ENCODE measurements at places on chromosomes 5 and 9.

DNA sequence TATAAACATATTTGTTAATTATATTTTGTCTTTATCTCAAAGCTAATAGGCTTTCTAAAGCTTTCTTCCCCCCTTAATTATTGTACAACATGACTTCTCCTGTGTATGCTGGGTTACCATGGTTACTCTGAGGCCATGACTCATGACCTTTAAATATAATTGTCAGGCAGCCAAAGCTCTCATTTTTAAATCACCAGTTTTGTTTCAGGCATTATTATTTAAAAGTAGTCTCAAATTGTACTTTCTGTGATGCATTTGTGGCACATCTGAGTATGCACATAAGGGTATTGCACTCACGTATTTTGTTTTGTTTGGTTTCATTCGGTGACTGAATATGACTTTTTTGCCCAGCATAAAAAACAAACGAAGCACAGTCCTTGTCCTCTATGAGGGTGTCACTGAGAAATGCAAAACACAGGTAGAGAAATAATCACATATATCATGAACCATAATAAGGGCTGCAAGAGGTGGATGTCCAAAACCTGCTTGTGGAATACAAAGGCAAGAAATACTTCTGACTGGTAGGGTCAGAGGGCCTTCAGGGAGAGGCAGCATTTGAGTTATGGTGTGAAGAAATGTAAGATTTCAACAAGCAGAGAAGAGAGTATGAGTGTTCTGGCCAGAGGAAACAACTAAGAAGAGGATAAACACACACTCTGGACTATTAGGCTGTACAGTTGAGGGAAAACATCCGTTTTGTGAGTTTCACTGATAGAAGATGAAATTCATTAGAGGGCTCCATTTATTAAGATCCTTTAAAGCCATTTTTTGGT lies 2.1 kb downstream of the CCDC192 start:
- no peak for DNase-seq

- no peak for DNase-seq
Measured at GRCh38 chr9:36815566-36816348, 218.3 kb downstream of the PAX5 start.

DNA sequence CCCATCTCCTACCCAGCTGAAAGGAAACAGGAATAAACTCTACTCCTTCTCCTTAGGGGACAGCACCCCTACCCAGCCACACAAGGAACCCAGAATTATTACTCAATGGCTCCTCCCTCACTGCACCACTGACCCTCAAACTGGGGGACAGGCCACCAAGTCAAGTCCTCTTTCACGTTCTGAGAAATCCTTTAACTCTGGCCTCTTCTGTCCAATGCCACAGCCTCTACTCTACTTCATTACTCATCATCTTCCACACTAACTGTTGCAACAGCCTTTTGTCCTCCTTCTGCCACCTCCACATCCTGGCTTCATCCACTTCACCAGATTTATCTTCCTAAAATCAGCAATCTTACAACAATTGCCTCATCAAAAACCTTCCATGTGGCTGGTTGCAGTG lies 6.8 kb downstream of the TTC39B start:
- no peak for DNase-seq

- DNase-seq, result no peak
Measured at GRCh38 chr9:5736563-5737346, 96.2 kb downstream of the ERMP1 start.

DNA sequence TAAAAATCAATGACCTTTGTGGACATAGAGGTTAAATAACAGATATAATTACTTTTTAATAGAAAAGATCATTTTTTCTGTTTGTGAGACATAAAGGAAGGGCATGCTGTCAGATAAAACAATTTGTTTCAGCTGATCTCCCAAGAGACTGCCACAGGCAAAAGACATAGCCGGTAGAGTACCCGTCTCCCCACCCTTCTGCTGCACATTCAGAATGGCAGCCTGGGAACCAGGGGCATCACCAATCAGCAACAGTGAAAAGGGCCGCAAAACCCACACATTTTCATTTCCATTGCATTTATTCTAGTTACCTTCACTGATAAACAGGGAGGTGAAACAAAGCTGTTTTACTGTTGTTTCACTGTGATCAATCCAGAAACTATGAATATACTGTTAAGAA lies 357.7 kb downstream of the ARRDC3 start:
- no peak for DNase-seq

- DNase-seq, result no peak
Measured at GRCh38 chr5:169160405-169160901, 140.5 kb downstream of the SLIT3 start.

DNA sequence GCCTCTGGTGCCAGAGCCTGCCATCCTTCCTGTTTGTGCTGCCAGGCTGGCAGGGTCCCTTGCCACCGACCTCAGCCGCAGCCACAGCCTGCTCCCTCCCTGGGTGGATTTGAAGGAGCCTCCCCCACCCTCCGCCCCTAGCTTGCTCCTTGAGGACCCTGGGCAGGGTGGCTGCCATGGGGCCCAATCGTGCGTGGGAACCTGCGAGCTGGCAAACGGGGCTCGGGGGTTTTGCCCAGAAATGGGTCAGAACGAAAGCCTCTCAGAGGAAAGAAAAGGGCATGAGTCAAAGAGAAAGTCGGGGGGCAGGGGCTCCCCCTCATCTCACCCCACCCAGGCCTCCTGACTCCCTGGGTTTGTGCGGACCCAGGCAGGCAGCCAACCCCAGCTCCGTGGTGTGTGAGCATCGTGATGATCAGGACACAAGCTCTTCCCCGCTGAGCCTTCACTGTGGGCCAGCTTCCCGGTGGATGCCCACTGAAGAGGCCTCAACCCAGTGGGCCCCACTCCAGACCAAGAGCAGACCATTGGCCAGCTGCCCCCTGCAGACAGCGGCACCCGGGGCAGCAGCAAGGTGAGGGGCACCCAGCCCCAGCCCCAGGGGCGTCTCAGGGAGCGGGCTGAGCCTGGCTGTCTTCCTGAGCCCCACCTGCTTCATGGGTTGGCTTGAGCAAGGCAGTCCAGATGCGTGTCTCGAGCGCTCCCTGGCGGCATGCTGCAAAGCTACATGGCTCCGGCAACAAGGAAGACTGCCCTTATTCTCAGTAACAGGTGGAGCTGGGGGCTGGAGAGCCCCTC lies 3.0 kb upstream of the FUT7 start:
- DNase-seq, result peak; percentile 87

DNA sequence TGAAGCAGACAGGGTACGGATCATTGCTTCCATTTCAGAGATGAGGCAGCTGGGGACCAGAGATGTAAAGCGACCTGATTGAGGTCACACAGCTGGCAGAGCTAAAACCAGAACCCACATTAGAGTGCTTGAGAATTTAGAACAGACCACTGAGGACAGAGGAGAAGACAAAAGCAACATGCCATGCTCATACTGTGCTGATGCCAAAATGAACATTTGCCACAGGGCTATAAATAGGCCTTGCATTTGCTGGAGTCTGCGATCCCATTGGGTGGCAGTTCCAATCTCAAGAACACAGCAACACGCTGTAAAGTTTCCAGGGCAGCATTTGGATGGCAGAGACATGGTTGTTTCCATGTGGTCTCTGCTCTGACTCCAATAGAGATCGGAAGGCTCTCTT lies 222.4 kb upstream of the TBC1D2 start:
- no peak for DNase-seq

DNA sequence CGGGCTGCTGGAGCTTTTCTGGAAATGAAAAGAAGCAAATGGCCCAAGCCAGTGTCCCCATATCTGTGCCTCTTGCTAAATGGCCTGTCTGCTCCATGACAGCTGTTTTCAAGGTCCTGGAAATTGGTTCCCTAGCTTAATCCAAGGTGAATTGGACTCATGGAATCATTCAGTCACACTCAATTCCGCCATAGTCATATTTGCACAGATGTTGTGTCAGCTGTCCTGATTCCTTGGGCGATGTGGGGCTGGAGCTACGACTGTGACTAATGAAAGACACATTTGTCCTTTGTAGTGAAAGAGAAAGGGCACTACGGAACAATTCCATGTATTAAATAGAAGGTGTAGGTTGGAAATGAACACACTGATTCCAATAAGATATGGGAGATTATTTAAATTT lies 102.9 kb upstream of the MEGF10 start:
- no peak for DNase-seq

DNA sequence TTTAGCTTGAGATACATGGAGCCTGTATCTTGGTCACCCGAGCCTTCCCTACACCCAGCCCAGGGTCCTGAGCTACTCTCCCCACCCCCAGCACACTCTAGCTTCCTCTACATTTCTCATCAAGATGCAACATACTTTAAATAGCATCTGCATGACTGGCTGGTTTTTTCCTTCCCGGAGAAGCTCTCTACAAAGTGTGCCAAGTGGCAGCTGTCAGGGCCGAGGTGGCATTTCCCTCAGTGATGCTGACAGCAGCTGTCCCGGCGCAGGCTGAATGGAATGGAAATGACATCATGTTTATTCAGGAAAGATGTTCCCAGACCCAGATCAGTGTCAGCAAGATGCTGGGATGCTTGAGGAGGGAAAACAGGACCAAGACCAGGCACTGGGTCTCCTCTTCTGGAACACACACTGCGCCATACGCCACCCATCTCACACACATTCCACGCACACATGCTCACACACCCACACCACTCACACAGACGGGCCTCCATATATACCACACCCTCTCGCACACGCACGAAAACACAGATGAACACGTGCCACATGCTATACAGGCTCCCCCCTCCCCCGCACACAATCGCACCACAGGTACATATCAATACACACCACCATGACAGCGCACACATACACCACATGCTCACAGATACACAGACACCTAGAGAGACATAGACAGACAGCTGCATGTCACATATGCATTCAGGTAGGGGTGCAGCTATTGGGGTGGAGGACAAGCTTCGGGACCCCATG lies 67.8 kb downstream of the LHX2 start:
- no peak for DNase-seq

DNA sequence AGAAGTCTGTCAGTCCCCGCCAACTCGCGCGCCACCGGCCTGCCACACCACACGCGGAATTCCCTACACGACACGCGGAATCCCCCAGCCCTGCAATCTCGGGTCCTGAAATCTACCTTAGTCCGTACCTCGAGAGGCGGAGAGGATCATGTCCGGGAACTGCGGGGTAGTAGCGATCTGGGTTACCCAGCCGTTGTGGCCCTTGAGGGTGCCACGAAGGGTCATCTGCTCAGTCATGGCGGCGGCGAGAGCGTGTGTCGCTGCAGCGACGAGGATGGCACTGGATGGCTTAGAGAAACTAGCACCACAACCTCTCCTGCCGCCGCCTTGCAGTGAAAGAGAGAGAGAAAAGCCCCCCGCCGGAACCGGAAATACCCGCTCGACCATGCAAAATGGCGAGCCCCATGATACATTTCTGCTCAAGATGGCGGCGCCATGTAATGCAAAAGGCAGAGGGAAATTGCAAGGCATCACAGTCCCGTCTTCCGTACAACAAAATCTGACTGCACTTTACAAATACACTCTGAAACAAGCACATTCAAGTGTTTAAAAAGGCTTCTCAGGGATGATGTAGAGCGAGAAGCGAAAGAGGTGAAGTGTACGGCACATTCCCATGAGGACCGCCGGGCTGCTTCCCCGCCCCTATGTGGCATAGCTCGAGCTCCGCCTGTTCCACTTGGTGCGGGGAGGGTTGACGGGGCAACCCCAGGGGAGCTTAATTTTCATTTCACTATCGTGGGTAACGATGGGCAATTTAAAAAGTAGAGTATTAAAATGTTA lies at the start of gene RACK1:
RACK1 (minus strand) TSS at position 343 of the 780 bp plus-strand sequence; CDS start at position 237, 106 bp downstream.
- DNase-seq, result peak; percentile 67
